HL-60 (cell line): ENCODE measurements at places on chromosomes 13 and 19.

DNA sequence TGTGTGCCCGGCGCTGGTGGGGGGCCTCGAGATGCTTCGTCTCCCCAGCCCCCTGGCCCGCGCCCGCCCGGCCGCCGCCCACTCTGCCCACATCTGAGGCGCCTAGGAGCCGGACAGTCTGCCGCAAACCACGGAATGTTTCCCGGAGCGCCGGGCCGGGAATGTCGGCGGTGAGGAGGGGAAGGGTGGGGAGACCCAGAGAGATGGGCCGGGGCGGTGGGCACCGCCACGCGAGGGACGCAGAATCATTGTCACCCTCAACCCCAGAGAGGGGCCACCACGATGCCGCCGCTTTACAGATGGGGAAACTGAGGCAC lies 46.1 kb upstream of the NFIC start:
- no peak for DNase-seq

DNA sequence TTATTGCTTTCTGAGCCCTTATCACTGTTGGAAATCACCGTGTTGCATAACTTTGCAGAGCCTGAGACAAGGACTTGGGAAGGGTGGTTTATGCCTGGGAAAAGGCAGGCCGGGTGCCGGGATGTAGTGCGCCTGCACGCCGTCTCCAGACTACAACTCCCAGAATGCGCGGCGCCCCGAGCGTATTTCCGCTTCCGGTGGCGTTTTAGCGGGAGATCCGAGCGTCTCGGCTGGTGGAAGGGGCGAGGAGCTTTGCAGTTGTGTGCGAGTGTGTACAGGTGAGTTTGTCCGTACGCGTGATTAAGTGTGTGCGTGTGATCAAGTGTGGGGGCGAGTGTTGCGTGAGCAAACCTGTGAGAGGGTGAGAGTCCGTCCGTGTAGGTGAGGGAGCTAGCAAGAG lies 75.4 kb downstream of the PEG3 start:
- DNase-seq = no peak

DNA sequence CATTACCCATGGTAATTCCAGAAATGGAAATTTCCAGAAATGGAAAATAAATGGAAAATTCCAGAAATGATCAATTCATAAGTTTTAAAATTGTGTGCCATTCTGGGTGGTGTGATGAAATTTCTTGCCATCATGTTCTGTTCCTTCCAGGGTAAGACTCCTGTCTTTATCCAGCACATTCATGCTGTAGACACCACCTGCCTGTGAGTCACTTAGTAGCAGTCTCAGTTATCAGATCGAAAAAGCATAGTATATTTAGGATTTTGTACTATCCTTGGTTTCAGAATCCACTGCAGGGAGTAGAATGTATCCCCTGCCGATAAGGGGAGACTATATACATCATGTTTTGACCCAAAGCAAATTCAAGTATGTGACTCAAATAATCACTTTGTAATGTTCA lies 26.7 kb upstream of the CSNK1A1L start:
- no peak for DNase-seq

DNA sequence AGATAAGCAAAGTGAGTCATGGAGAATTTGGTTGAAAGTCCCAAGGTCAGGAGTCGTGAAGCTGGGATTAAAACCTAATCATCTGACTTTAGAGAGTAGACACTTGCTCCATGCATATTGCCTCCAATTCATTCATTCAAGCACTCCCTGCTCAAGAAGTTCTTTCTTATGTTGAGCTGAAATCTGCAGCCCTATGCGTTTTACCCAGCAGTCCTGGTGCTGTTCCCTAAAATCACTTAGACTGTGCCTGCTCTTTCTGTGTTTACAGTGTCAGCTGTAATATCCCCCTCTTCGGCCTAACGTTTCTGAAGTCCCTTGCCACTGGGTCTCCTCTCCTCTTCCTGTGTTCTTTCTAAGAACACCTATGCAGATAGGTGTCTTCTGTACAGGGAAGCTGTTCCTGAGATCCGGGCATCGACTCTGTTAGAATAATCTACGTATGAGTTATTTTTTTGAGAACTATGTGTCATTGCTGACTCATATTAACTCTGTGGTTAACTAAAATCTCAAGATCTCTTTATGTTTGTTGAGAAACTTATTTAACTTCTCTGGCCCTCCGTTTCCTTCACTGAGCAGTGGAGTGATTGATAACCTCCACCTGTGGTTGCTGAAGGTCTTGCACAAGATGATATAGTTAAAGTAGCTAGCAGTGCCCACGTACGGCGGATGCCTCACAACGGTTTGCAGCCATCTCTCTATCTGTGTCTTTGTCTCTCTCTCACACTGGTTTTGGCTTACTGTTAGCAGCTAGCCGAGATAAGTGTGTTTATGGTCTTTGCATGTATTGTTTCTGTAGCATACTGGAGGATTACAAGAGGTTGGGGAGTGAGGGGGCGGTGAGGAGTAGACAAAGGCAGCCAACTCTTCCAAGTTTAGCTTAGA lies 4.7 kb downstream of the ALOX5AP start:
- peak; percentile 77 for DNase-seq

DNA sequence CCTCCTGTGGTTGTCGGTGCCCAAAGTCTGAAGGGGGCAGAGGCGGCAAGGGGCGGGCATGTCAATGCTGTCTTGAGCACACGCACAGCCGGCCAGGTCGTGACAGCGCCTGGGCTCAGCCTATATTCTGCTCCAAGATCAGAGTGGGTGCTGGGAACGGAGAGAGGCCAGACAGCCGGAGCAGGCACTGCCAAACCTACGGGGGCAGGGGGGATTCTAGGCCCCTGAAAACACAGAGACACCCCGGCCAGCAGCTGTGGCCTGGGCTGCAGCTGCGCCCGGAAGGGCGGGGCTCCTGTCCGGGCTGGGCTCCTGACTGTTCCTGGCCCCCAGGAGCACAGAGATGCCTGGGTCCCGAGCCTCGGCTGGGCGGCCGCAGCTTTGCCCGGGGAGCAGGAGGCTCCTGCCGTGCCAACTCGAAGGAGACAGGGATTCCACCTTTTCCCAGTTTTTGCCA lies 2662.9 kb upstream of the PCDH20 start:
- DNase-seq = no peak

GRCh38 chr19:42132030-42132628 lies at the start of gene POU2F2:
Gene POU2F2 (minus strand): TSS chr19:42132446. CDS start chr19:42132411, 35 bp downstream.
- DNase-seq = no peak

GRCh38 chr19:45637890-45638667 lies 1.1 kb downstream of the EML2 start:
- DNase-seq = no peak
